ENCODE measurements at places on chromosomes 2 and 18.
A peak's percentile ranks its signal among the peaks of the same experiment; 100 is the strongest.

DNA sequence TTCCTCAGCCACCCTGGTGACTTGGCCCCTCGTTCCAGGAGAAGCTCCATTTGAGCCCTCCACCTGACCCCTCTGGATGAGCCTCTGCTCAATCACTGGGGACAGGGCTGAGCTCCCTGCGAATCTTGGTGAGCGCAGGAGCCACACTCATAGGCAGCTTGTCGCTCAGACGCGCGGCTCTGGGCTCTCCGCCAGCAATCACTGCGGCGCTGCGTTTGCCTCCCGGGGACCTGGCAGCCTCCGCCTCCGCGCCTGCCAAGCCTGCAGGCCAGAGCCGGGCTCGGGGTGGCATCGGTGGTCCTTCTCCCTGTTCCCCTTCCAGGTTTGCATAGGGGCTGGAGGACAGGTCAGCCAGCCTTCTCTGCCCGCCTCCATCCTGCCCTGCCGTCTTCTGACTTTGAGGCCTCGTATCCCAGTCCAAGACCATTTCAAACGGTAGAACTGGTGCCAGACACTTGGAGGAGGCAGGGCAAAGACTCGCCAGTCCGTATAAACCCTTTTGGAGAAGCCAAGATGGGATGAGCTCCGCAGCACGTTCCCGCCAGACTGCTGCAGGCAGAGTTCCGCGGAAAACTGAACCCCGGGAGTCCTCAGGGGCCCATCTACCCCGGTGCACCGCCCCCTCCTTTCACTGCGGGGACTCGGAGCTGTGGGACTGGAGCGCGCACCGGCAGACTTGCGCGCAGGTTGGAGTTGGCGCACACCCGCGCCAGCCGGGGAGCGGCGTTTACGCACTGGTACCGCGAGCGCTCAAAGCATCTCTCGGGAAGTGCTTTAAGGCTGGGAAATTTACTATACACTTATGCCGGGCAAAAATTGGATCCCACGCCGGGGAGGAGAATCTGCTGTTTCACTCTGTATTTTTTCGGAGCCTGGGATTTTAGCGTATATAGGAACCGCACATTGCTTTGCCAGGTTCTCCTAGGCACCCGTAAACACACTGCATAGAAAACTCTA is 1.1 kb upstream of the TACR1 start:
- no peak for DNase-seq

- no peak for DNase-seq
Observed at GRCh38 chr2:100524331-100524730, 38.5 kb upstream of the PDCL3 start.

DNA sequence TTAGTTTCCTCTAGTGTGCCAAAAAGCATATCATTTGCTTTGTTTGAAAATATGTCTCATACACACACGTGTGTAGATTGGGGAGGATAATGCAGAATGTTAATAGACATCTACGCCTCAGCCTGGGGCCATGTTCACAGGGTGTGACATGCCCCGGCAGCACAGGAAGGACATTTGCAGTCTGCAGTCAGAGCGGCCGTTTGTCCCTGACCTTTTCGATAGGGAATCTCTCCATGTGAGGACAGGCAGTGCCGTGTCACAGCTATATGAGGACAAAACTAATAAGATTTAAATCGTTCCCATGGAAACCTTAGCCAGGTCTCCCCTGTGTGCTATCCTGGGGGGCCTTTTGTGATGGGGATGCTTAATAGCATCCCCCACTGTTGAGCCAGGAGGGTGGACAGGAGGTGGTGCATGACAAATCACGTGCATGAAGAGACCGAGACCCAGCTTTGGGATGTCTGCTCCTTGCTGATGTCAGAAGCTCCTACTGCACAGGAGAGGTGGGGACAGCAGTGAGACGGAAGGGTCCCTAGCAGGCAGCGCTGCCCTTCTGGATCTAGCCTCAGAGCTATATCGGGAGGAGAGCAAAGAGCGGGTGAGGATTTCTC is 100.6 kb downstream of the RNF144A start:
- DNase-seq = no peak

- peak; percentile 12 for DNase-seq
Observed at GRCh38 chr2:1748176-1748740, 3.9 kb upstream of the PXDN start.

DNA sequence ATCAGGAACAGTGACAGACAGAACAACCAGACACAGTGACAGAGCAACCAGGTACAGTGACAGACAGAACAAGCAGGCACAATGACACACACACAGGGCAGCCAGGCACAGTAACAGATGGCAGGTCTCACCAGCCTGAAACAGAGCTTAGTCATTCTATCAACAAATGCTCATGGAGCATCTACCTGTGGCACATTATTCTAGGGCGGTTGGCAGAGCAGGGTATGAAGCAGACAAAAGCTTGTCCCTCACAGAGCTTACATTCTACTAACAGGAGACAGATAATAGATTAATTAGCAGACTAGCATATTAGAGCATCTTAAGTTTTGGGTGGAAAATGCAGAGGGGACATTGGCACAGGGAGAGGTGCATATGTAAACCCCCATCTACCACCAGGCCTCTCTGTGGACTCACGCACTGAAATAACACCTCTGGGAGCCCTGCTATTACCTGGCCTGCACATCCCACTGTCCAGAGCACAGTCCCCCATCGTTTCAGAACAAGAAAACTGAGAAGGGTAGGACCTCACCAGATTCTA is 64.1 kb upstream of the RAB6C start:
- no peak for DNase-seq

DNA sequence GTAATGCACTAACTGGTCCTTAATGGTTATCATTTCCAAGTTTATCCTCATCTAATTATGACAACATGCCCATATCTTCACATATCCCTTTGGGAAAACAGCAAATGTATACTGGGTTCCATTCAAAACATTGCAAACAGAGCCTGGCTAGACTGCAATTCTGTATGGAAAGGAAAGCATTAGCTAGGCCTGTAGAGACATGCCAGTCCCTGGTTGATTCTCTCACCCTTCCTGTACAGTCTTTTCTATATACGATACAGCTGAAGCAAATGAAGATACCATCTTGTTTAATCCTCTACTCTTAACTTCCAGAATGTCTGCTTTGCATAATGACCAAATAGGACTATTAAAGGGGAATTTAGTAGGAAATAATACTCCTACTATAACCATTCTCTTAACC is 294.4 kb upstream of the MC4R start:
- DNase-seq = no peak

GRCh38 chr2:11863103-11863502 is 116.7 kb downstream of the LPIN1 start:
- no peak for DNase-seq

- DNase-seq = no peak
Observed at GRCh38 chr18:40371673-40372072, 1583.4 kb upstream of the PIK3C3 start.

- DNase-seq = peak; percentile 31
Observed at GRCh38 chr2:241904791-241905710, 35.5 kb downstream of the RTP5 start.

- no peak for DNase-seq
Observed at GRCh38 chr2:144554492-144555210, 34.7 kb upstream of the ZEB2 start.

GRCh38 chr18:49537232-49537896 is 24.5 kb upstream of the LIPG start:
- no peak for DNase-seq

DNA sequence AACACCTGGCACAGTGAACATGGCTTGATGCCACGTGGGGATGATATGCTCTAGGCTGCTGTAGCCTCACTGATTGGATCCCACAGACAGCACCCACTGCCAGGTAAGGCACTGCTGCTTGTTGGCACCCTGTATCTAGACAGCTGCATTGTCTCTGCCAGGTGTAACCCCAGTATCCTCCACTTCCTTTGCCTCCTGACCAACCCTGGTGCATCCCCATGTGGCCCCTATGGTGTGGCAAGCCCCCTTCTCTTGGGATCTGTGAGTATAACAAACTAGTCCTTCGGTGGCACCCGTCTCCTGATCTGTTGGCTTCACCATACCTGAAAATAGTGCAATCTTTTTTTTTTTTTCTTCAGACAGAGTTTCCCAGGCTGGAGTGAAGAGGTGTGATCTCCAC is 11.1 kb downstream of the TEX51 start:
- peak; percentile 14 for DNase-seq

DNA sequence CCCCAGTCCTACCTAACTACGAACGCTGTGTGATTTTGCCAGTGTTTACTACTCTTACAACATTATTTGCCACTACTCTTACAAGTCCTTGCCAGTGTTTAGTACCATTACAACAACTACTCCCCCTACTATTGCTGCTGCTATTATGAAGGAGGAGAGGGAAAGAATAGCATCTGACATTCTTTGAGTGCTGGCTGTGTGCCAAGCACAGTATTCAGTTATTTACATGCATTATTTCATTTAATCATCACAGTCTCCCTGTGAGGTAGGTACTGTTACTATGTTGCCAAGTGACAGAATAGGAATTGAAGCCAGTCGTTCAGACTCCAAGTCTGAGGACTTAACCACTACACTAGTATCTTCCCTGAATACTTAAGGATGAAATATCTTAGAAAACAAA is 185.9 kb upstream of the FOSL2 start:
- no peak for DNase-seq

- no peak for DNase-seq
Observed at GRCh38 chr2:241139531-241140444, 9.5 kb downstream of the PASK start.

GRCh38 chr18:52140986-52141385 is 199.0 kb upstream of the DCC start:
- no peak for DNase-seq

GRCh38 chr18:73923866-73924265 is 223.8 kb downstream of the FBXO15 start:
- no peak for DNase-seq

GRCh38 chr18:49778826-49779465 is 34.4 kb downstream of the ACAA2 start:
- DNase-seq = no peak

DNA sequence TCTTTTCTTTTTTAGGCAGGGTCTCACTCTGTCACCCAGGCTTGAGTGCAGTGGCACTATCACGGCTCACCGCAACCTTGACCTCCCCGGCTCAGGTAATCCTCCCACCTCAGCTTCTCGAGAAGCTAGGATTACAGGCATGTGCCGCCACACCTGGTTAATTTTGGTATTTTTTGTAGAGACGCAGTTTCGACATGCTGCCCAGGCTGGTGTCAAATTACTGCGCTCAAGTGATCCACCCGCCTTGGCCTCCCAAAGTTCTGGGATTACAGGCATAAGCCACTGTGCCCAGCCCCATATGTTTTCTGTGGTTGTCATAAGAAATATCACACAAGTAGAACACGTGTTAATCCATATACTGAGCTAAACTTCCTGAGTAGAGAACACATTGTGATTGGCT is 14.6 kb downstream of the ENOSF1 start:
- DNase-seq = no peak

- DNase-seq = no peak
Observed at GRCh38 chr2:45439788-45440773, 171.0 kb downstream of the SRBD1 start.

- DNase-seq = no peak
Observed at GRCh38 chr18:9616049-9616448, 1.7 kb upstream of the PPP4R1 start.

DNA sequence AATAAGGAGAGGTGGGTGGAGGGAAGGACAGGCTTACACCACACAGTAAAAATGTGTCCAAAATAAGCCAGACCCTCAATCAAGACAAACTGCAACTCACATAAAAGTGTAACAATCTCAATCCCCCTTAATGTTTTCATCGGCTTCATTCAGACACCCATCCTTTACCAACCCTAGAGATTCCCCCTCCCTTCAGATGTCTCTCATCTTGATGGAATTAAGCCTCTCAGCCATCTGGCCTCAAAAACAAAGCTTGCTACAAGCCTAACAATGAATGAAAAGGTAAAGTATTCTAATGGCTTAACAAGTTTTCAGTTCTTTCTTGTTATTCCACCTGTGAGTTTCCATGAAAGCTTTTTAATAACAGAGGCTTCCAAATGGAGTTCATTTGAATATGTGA is 5.2 kb downstream of the RTTN start:
- no peak for DNase-seq

DNA sequence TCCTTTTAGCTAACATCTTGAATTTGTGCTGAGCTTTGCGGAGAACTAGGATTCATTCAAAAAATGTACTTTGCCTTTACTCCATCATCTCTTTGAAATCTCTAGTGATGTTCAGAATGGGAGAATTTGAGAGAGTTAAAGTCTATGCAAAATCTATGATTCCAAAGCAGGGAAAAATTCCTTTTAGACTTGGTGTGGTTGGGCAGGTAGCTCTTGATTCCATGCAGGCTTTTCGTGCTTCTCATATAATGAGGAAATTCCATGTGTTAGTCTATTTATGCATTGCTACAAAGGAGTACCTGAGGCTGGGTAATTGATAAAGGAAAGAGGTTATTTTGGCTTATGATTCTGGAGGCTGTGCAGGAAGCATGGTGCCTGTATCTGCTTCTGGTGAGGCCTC is 258.9 kb upstream of the EPHA4 start:
- DNase-seq = no peak
